NCI-H1105 (cell line): ENCODE measurements at places on chromosomes 11 and 22.

- DNase-seq: no peak
These were observed 54.8 kb upstream of the FDX1 start for GRCh38 chr11:110374921-110375320.

DNA sequence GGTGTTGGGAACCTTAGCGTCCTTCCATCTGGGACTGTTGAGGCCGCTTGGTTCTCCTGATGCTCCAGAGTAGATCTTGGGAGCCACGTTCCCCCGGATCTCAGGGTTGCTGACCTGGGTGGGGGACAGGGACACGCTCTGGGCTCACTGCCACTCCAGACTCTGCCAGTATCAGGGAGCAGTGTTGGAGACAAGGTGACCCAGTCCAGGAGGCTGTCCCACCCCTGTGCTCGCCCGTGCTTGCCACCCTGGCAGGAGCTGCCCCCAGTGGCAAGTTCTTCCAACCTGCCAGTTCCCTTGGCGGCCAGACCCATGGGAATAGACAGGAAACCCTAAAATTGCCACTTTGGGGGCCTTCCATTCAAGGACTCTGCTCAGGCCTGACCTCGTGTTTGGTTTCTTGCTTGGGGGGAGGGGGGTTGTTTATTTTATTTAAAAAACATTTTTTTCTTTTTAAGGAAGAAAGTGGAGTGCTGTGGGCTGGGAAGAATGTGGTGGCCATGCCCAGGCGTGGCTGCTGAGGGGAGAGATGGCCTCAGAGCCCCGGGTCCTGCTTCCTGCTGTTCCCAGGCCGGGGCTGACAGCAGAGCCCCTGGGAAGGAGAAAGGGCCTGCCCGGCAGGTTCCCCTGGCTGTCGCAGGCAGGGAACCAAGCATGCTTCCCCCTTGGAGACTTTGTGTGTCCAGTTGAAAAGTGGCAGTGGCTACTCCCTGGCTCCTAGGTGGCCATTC lies 7.2 kb downstream of the GRK2 start:
- no peak for DNase-seq

GRCh38 chr22:31393893-31394292 lies 5.5 kb upstream of the DRG1 start:
- DNase-seq: no peak

GRCh38 chr11:83156996-83157593 lies at the start of gene PCF11:
TSS of gene PCF11 (plus strand) at chr11:83157131. CDS start at chr11:83157440, 309 bp downstream.
- no peak for DNase-seq

DNA sequence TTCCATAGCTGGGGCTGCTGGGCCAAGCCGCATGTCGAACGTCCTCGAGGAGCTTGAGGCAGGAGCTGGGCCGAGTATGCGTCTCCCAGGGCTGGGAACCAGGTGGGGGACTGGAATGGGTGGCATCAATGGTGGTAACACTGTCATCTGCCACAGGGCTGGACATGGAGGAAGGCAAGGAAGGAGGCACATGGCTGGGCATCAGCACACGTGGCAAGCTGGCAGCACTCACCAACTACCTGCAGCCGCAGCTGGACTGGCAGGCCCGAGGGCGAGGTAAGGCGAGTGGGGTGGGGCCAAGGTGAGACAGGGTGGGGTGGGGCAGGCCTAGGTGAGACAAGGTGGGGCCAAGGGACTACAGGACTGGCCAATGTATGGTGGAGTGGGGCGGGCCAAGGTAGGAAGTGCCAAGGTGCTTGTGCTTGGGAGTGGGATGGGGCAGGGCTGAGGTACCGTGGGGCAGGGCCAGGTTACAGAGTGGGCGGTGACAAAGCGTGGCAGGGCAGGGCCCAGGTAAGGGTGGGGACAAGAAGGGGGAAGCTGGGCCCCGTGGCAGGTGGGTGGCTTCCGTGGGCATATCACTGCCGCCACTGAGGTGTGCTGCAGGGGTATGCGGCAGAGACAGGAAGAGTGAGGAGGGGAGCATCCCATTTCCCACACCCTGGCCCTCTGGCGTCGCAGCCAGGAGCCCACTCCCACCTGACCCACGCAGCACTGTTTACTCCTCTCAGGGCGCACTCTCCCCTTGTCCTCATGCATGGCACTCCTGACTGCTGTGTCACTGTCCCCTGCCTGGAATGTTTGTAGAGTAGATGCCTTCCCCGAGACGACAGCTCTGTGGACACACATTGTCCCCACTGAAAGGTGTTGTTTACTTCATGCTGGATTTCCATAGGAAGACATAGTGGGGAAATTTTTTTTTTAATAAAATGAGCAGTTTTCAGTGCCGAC lies 27.5 kb upstream of the DGCR8 start:
- no peak for DNase-seq

GRCh38 chr11:18566406-18566805 lies 22.1 kb downstream of the UEVLD start:
- DNase-seq: no peak

DNA sequence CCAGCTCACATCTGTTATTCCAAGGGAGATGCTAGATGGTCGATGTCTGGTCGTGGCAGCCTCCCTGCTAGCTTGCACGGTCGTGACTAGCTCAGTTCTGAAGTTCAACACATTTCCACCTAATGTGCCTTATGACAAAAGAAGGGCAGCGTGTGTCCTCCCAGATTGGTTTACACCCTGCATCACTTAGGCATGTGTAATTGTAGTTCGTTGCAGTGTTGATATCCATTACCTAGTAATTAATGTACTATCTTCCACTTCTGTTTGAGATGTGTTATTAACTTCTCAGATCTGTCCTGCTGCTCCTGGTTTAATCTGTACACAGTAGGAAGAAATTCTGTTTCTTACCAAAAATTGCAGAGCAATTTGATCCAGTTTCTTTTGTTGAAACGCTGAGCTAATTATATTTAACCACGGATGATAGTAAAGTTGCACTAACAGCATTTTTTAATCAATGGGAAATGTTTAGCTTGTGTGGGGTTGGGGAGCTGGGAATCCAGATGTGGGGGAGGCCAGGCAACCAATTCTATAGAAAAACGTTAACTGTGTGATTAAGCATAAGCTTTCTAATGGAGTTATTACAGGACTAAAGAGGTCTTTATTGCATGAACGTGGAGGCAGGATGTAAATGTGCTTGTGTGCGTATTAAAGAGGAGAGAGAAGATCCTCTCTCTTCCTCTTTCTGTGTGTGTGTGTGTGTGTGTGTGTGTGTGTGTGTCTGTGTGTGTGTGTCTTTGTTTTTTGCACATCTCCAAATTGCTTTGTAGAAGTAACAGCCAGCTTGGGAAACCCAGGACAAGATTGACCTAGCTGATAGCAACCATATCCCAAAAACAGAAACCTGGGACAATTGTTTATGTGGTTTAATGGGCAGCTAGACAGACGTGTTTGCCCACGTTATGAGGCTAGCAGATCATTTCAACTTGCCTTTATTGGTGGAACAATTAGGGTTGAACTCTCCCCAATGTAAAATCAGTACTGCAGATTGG lies 145.7 kb upstream of the TTC12 start:
- no peak for DNase-seq

- DNase-seq: peak; percentile 19
These were observed 97.4 kb upstream of the THY1 start for GRCh38 chr11:119520400-119520799.

DNA sequence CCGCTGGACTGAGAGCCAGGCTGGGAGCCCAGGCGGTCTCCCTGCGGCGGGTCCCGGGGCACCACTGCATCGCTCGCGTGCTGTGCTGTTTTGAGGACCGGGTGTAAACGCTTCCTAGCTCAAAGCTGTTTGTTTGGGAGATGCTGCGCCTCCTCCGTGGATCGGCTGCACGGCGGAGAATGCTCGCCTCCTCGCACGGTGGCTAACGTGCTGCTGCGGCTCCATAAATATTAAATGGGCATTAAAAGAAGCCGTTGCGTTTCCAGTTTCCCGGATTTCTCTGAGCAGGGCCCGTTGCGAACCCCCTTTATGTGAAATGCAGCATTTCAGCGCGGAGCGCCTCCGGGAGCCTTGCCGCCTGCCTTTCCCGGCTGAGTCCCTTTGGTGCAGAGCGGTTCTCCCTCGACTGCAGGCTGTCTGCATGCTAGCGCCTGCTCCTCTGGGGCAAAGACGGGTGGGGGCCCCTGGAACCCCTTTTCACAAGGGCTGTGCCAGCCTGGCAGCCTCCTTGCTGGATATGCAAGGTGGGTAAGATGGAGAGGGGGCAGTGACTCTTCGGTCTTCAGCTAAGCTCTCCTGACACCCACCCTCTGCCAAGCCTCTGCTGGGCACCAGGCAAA lies 9.3 kb downstream of the MPPED1 start:
- DNase-seq: no peak
